Spinal cord (tissue), 10 donors: ENCODE measurements at places on chromosomes 6 and 20. TPM values are rescaled to one million over a fixed set of nuclear protein-coding genes. Genes with fewer than 3 reads are reported as not detected.
A peak's percentile ranks its signal among the peaks of the same experiment; 100 is the strongest.

- no peak for DNase-seq
Observed at GRCh38 chr6:98657764-98658163, 176.6 kb upstream of the POU3F2 start.

DNA sequence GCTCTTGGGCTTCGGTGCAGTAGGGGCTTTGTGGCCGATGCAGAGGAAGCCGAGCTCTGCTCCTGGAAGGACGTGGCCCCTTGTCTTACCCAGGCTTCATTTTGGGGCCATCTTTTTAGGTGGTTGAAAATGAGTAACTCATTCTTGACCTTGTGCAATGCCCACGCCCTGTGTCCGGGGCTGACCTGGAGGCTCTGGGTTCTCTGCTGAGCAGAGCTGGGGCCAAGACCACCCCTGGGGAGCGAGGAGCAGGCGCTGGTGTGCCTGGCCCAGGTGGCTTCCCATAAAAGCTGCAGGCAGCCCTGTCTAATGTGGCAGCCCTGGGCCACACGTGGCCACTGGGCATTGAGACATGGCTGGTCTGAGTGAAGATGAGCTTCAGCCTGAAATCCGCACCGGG lies 25.7 kb downstream of the NTSR1 start:
- no peak for DNase-seq

- no peak for DNase-seq
Observed at GRCh38 chr6:158379336-158379735, 67.1 kb downstream of the TULP4 start.

GRCh38 chr6:114096561-114097172 lies 125.7 kb upstream of the HDAC2 start:
- peak; percentile 20 for DNase-seq

GRCh38 chr20:17281478-17281877 lies 54.6 kb downstream of the PCSK2 start:
- no peak for DNase-seq

DNA sequence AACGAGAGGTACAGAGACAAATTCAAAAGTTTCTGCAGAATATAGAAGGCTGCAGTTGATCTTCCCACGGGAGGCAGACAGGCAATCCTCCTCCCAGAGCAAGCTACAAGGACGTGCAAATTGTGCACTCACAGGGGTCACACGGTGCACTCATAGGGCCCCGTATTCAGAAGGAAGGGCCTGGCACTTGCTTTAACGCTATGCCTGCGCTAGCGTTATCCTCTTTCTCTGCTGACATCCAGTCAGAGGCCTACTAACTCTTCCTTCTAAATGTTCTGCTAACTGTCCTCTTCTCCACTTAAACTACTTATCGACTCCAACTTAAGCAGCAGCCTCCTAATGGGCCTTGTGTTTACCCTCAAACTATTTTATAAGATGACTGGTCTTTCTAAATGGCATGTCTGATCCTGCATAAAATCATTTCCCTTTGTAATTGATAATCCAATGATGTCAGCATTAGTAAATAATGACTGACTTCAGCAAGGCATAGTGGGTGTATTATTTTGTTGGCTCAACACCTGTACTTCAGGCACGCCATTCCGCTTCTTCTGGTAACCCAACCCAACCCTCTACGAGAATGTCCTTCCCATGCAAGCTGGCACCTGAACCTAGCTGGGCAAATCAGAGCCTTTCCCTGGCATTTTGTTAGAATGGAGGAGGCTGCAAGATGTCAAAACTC lies 2.2 kb downstream of the IFNGR1 start:
- DNase-seq, result no peak

DNA sequence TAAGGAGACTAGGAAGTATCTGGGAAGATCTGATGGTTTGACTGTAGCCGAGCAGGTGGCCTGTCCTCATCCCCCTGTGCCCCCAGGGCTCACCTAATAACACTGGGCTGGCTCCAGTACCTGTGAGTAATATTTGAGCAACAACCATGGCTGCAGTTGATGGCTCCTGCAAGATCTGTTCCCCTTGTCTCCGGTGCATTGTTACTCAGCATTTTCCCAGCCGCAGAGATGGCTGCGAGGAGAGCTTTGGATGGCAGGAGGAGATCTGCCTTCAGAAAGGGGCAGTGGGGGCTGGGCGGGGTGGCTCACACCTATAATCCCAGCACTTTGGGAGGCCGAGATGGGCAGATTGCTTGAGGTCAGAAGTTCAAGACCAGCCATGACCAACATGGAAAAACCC lies 39.3 kb downstream of the PTK7 start:
- DNase-seq, result no peak

DNA sequence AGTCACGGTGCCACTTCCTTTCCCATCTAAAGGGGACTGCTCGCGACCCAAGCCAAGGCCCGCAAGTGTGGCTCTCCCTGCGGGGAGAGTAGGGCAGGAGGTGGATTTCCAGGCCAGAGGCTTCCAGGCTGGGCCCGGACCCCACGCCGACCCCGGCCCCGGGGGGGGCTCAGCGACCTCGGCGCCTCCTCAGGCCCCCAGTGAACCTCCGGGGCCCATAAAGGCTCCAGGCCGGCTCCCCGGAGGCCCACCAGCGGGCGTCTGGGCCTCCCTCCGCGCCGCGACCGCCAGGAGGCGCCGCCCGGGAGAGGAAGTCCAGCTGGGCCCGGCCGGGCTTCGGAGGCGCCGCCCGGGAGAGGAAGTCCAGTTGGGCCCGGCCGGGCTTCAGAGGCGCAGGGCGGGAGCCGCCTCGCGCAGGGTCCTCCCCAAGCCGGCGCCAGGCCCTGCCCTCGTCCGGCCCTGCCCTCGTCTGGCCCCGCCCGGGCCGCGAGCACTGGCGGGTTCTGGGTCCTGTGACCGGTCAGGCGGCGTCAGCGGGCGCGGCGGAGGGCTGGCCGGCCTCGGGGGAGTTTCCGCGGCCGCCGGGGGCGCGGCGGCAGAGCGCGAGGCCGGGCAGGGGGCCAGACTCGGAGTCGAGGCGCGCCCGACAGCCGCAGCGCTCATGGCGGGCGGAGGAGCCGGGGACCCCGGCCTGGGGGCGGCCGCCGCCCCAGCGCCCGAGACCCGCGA lies at the start of gene RAB32:
RAB32 (plus strand) TSS at position 623 of the 729 bp plus-strand sequence; CDS start at position 662, 39 bp downstream.
- DNase-seq, result peak; percentile 92

- no peak for DNase-seq
Observed at GRCh38 chr6:23445157-23445710, 680.8 kb upstream of the NRSN1 start.

DNA sequence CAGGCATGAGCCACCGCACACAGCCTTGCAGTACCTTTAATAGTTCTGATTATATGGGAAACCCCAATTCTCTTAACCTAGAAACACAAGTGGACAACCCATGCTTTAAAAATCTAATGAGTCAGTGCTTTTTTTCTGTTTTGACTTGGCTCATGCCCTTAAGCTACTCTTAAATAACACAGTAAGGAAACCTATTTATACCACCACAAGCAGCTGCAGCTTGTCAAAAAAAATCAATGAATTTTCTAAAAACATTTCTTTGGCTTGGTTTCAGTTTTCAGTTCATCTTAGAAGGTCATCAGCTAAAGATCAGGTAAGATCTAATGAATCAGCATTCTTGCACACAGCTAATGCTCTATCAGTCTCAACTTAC lies 124.1 kb upstream of the DST start:
- no peak for DNase-seq

DNA sequence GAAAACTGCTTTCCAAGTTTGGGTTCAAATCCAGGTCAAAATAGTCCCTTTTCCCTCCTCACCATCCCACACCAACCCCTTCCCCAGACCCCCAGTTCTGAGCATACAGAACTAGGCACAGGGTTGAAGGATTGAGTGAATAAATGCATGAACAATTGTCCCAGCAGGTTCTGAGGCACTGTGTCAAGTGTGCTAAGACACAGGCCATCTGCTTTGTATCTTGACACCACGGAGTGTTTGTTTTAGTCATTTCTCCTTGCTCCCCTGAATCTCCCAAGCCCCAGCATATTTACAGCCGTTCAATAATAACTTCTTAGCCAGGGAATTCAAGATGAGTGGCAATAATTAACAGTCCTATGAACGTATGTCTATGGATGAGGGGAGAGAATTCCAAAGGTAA lies 102.8 kb upstream of the JARID2 start:
- no peak for DNase-seq

GRCh38 chr6:148969603-148970061 lies 222.8 kb downstream of the UST start:
- no peak for DNase-seq

GRCh38 chr6:117521791-117522502 lies 39.5 kb downstream of the DCBLD1 start:
- no peak for DNase-seq

- no peak for DNase-seq
Observed at GRCh38 chr6:126293891-126294524, 45.9 kb upstream of the CENPW start.

DNA sequence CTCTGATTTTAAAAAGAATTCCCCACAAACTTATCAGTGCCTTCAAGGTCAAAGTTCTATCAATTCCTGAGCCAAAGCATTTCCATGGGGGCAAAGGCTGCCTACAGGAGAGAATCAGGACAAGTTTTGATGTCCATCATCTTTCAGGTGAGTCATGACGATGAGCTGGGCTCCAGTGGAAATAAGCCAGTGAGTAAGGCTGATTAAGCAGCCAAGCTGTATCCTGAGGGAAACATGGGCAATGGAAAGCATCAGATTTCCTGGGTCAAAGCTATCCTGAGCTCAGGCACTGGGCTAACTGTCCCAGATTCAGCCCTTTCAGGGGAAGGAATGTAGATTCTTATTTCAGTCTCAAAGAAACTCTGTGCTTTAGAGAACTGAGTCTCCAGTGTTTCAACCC lies 377.4 kb downstream of the CD109 start:
- DNase-seq, result no peak

GRCh38 chr6:129908858-129909257 lies 47.7 kb upstream of the TMEM244 start:
- no peak for DNase-seq

GRCh38 chr6:5305968-5306626 lies 44.8 kb downstream of the FARS2 start:
- DNase-seq, result peak; percentile 82

GRCh38 chr6:40185486-40185885 lies 251.2 kb upstream of the MOCS1 start:
- no peak for DNase-seq

DNA sequence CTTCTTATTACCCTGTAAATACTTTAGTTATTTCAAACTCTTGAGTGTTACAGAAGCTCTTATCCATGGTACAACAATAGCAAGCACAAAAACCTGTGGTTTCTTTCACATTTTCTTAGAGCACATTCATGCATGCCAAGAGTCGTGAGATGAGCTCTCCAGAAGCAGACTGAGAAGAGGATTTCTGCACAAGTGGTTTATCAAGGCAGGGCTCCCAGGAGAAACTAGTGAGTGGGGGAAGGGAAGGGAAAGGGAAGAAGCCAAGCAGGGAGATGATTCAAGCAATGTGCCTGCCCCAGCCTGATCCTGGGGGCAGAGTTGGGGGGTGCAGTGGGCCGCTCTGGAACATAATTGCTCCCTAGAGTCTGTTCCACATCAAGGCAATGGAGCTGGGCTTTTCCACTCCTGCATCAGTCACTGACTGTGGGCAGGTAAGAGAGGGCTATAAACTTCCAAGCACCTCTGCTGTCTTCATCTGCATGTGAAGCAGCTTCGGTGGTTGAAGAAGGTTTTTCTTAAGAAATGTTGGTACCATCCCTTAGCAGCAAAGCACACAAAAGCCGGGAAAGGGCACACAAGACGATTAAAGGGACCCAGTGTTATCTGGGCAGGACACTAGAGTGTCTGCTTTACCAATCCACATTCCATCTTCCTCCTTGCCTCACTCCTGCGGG lies 152.1 kb downstream of the PLCB4 start:
- no peak for DNase-seq

DNA sequence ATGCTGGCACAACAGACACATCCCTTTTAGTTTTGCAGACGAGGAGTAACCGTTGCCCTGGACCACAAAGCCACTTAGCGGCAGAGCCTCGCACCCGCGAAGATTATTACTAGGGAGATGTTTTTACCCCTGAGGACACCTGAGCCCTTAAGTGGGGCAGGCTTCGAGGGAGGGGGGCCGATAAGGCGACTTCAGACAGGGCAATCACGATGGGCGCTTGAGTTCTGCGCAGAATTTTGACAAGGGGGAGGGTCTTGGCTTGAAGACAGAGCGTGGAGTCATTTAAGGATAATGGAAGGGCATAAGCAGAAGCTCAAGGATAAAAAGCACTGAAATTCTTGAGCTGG lies 650 bp upstream of the TTK start:
- peak; percentile 86 for DNase-seq

DNA sequence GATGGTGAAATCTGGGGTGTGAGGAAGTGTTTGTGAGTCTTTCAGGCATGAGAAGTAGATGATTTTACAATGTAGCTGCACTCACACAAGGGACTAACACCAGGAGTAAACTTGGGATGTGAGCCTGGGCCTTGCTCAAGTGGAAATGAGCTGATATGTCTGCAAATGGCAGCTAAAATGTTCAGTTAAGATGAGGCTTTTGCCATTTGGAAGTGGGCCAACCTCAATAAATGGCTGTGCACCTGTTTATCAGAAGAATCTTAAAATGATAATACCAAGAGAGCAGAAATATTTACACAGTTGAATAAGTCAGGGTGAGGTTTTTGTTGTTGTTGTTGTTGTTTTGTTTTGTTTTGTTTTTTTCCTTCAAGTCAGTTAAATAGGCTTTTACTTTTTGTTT lies 25.7 kb upstream of the KLHL31 start:
- DNase-seq, result no peak

GRCh38 chr6:139520321-139520768 lies 145.9 kb upstream of the CITED2 start:
- DNase-seq, result no peak

GRCh38 chr20:24705486-24705885 lies 236.1 kb downstream of the SYNDIG1 start:
- DNase-seq, result no peak

DNA sequence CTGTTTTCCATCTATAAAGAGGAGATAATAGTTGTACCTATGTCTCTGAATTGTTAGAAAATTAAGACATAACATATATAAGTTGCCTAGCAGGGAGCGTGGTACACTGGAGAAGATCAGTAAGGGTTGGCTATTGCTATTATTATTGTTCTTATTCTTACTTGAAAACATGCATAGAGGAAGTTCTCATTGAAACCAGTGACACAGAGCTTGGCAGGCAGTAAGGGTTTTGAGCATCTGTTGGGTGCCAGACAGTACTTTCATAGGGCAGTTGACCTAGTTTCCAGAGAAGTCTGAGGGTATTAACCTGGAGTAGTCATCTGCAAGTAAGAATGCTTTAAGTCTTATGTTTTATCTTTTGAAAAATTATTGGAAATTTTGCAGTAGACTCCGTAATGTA lies 13.3 kb upstream of the SGK1 start:
- DNase-seq, result no peak

GRCh38 chr6:3385660-3386151 lies 71.1 kb downstream of the SLC22A23 start:
- DNase-seq, result no peak

GRCh38 chr20:50625986-50626677 lies 65.2 kb downstream of the RIPOR3 start:
- DNase-seq, result no peak

- no peak for DNase-seq
Observed at GRCh38 chr6:36886950-36887618, 1.3 kb downstream of the C6orf89 start.

WFDC11 gene
- polyA plus RNA-seq, result not detected

EFCAB8 gene
- 0.36 TPM for polyA plus RNA-seq

PHACTR1 gene
- 48.2 TPM for polyA plus RNA-seq

BMP7 gene
- 62.0 TPM for polyA plus RNA-seq

CHRNA4 gene
- polyA plus RNA-seq, result 64.2 TPM

MRAP2 gene
- polyA plus RNA-seq, result 8.4 TPM

SEL1L2 gene
- 0.21 TPM for polyA plus RNA-seq

ZSCAN31 gene
- polyA plus RNA-seq, result 8.3 TPM

ZC2HC1B gene
- not detected for polyA plus RNA-seq

GHRH gene
- polyA plus RNA-seq, result not detected

PROKR2 gene
- polyA plus RNA-seq, result 2.3 TPM

ADGB gene
- polyA plus RNA-seq, result 1.7 TPM
